Right renal pelvis (tissue), 4 donors: ENCODE measurements at places on chromosomes 4 and X. TPM values are rescaled to one million over a fixed set of nuclear protein-coding genes. Genes with fewer than 3 reads are reported as not detected.

RASSF6 gene
- polyA plus RNA-seq = 9.0 TPM

GSTCD gene
- 15.0 TPM for polyA plus RNA-seq

GRCh38 chr4:102554482-102554881 is 53.3 kb downstream of the NFKB1 start:
- no peak for DNase-seq

DNA sequence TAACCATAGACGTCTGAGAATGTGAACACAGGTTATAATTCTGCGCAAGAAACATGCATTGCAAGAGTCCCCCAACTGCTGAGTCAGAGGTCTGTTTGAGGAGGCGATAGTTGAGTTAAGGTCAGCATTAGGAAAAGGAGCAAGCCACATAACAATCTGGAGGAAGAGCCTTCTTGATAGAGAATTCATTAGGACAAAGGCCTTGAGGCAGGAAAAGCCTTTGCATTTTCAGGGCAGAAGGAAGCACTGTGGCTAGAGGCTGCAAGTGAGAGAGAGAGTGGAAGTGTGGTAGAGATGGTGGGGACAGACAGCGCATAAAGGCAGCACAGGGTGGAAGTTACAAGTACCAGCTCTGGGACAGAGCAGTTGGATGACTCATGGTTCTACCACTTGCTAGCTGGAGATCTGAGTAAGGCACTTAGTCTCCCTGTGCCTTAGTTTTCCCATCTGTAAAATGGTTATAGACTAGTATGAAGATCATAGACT is 125.8 kb upstream of the LNX1 start:
- no peak for DNase-seq

DNA sequence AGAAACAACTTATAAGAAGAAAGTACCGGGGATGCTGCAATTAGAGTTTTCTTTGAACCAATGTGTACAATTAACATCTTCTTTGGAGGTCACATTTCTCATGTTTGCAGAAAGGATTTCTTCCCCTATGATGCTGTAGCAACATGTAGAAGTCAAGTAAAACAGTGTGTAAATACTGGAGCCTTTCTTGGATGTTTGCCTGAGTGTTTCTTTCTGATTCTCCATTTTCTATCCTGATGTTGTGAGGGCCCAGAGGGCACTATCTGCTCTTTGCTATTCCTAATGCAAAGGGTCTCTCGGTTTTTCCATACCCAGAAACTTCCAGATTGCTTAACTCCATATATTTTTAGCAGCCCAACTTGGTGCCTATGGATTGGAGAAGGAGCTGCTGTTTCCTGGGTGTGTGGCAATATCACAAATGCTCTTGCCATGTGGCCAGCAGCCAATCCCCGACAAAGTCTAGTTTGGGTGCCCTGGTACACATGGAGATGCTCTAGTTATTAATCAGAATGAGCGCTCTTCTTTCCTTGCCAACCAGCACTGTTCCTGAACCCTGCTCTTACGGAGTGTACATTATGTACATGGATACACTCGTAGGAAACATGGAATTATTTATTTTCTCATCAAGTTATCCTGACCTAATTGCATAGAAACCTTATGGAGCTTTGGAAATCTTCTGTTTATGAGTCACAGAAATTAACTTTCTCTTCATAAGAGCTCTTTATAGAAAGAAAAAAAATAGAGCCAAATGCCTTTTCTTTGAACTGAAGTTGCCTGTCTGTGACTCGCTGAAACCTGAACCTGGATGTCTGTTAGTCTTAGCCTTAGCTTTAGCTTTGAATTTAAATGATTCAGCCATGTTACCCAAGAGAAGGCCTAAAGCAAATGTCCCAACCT is 67.0 kb upstream of the GPC4 start:
- no peak for DNase-seq

- DNase-seq = no peak
Measured at GRCh38 chrX:66731398-66731797, 92.5 kb upstream of the EDA2R start.

PABPC4L gene
- polyA plus RNA-seq = 10.9 TPM

DNA sequence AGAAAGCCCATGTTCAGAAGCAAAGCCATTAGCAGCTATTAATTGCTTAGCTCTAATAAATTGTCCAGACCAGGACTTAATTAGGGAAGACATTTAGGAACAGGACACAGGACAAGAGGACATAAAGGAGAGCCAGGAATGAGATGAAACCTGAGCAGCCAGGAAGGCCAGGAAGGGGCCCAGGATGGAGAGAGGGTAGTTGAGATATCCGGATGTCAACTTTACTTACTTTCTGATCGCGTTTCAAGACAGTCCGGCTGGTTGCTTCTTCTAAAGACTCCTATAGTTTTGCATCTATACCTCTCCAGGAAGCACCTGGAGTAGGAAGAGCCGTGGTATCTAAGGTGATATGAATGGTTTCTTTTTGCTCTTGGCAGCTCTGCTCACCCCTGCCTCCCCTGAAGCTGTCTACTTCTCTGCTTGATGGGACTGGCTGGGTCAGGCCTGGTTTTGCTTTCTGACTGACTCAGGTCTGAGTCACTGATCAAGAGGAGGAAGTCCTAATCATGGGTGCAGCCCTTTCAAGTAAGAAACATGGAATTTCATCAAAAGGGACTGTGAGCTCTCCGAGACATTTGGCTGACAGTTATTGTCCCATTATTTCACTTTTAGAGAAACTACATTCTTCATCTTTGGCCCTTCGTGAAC is 733.3 kb downstream of the RPA4 start:
- no peak for DNase-seq

HTT-AS gene
- not detected for polyA plus RNA-seq

VSIG4 gene
- 5.2 TPM for polyA plus RNA-seq

DNA sequence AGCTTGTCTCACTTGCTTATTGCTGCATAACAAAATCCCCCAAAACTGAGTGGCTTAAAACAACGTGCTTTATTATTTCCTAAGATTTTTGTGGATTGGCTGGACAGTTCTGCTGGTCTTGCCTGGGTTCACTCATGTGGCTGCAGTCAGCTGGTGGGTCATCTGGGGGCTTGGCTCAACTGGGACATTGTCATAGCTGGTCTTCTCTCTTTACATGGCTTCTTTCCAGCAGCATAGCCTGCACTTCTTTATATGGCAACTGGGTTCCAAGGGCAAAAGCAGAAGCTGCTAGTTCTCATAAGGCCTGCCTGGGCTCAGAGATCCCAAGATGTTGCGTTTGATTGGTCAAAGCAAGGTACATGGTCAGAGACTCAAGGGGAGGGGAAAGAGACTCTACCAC is 33.7 kb upstream of the STAG2 start:
- DNase-seq = no peak

- no peak for DNase-seq
Measured at GRCh38 chr4:118285931-118286330, 66.9 kb downstream of the PRSS12 start.

GRCh38 chrX:37812110-37812509 is 32.3 kb downstream of the CYBB start:
- DNase-seq = no peak

GRCh38 chrX:39728025-39728424 is 369.7 kb downstream of the BCOR start:
- DNase-seq = no peak

- DNase-seq = no peak
Measured at GRCh38 chr4:144969821-144970220, 128.2 kb downstream of the ANAPC10 start.

- DNase-seq = no peak
Measured at GRCh38 chr4:134906404-134907023, 704.9 kb upstream of the PABPC4L start.

GRCh38 chr4:147496500-147496899 is 15.6 kb downstream of the EDNRA start:
- DNase-seq = no peak

DNA sequence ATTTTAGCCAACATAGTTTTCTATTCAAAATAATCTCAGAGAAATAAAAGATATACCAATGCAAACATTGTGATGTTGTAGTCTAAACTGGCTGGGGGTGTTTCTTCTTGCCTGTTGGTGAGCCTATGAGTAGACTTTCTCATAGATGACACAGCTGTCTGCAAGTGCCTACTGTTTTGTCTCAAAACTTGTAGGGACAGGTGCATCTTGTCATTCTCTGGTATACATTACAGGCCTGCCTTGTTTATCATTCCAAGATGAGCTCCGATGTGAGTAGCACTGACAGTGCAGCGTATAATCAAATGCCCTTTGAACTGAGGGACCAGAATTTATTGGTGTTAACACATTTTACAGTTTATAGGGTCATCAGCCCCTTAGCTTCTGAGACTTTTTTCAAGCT is 353.8 kb downstream of the PRDM5 start:
- DNase-seq = peak; percentile 4

DRP2 gene
- 2.2 TPM for polyA plus RNA-seq
